Breast epithelium (tissue), 4 donors: ENCODE measurements at places on chromosomes 5 and 9.
A peak's percentile ranks its signal among the peaks of the same experiment; 100 is the strongest.

- no peak overlapping the region for H3K27ac ChIP-seq
- H3K36me3 ChIP-seq = no peaks in the 10 kb centered on the region
- H3K4me1 ChIP-seq = no peaks in the 10 kb centered on the region
- no peak overlapping the region for H3K4me3 ChIP-seq
Measured at GRCh38 chr5:150321784-150322183, 19.1 kb upstream of the ARSI start.

DNA sequence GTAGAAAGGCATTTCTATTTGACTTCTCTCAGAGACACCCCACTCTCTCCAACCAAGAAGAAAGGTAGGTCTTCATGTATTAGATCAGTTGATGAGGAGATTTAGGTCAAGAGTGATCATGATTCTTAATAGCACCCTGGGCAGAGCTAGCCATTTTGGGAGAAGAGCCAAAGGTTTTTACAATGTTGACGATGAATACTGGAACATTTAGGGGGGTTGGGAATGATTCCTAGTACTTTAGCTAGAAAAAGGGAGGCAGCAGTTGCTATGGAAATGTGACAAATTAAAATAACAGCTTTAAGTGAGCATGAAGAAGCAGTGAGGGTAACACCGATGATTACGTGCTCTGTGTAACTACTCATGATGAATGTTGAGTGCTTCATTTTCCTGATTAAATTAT is 9.5 kb upstream of the RPS23 start:
- H3K4me1 ChIP-seq = no peaks in the 10 kb centered on the region
- no peak overlapping the region for H3K4me3 ChIP-seq
- H3K27me3 ChIP-seq = no peaks in the 10 kb centered on the region
- no peaks in the 10 kb centered on the region for H3K36me3 ChIP-seq
- DNase-seq = no peak
- H3K27ac ChIP-seq = no peak overlapping the region

DNA sequence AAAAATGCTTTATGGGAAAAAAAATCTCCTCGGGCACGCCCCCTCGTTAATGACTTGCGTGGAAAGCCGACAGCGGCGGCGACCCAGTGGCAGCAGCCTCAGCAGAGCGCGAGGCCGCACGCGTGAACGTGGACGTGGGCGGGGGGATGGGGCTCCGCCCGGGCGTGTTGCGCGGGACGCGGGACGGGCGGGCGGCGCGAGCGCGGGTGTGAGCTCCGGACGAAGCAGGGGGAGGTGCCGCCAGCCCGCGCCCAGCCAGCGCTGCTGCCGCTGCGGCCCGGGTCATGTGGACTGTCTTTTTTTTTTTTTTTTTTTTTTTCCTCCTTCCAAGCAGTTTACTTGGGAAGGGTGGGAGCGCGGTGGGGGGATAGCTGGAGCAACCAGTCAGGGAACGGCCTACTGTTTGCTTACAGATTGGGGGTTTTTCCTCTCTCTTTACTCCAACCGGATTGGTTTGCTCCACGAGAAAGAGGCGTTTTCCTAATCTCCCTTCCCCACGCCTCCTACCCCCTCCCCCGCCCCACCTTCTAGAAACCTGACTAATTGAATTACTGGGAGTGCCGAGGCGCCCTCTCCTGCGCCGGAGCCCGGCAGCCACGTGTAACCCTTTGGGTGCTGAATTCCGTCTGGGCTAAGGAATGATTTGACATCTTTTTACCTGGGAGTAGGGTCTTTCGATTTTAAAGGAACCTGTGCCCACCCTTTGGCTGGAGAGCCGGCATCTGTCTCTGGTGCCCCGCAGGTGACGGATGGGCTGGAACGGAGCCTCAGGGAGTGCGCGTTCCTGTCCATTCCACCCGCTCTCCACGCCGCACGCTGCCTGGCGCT is 1.7 kb upstream of the EFNA5 start:
- H3K4me1 ChIP-seq = no peaks in the 10 kb centered on the region
- H3K4me3 ChIP-seq = peak overlapping the region; percentile 67
- H3K27me3 ChIP-seq = peaks cover 3% of the 10 kb centered on the region
- H3K27ac ChIP-seq = peak overlapping the region; percentile 78

GRCh38 chr9:18319918-18320445 is 154.0 kb upstream of the ADAMTSL1 start:
- H3K4me1 ChIP-seq = no peaks in the 10 kb centered on the region
- no peak overlapping the region for H3K27ac ChIP-seq
- no peak for DNase-seq
- H3K36me3 ChIP-seq = no peaks in the 10 kb centered on the region
- no peaks in the 10 kb centered on the region for H3K27me3 ChIP-seq

DNA sequence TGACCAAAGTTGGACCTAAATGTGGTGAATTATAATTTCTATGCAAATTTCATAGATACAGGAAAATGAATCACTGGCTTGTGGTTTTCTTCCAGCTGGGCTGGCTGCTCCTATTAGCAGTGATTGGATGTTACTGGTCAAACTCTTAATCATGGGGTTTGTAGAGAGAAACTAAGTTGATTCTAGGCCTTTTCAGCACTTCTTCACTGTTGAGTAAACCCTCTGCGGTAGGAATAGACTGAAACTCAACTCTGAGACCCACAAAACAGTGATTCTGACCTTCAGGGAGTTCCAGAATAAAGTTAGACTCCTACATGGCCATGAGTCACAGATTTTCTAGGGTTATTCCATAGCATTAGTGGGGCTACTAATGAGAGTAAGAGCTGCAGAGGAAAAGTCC is 47.9 kb upstream of the FKTN start:
- no peaks in the 10 kb centered on the region for H3K36me3 ChIP-seq
- H3K27me3 ChIP-seq = no peaks in the 10 kb centered on the region
- H3K27ac ChIP-seq = no peak overlapping the region
- H3K4me3 ChIP-seq = no peak overlapping the region
- H3K4me1 ChIP-seq = no peaks in the 10 kb centered on the region

DNA sequence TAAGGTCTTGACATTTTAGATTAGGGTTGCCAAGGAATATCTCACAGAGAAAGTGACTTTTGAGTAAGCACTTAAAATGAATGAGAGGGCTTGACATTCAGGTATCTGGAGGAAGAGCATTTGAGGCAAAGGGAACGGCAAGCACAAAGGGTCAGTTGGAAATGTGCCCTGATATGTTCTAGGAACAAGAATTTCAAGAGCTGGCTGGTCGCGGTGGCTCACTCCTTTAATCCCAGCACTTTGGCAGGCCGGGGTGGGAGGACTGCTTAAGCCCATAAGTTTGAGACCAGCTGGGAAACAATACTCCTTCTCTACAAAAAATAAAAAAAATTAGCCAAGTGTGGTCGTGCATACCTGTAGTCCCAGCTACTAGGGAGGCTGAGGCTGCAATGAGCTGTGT is 16.5 kb downstream of the KIAA1958 start:
- H3K4me1 ChIP-seq = no peaks in the 10 kb centered on the region
- no peak overlapping the region for H3K4me3 ChIP-seq
- no peak for DNase-seq
- no peaks in the 10 kb centered on the region for H3K27me3 ChIP-seq
- no peak overlapping the region for H3K27ac ChIP-seq

- H3K4me3 ChIP-seq = no peak overlapping the region
- no peaks in the 10 kb centered on the region for H3K27me3 ChIP-seq
- H3K36me3 ChIP-seq = no peaks in the 10 kb centered on the region
- no peak overlapping the region for H3K27ac ChIP-seq
- H3K4me1 ChIP-seq = no peaks in the 10 kb centered on the region
Measured at GRCh38 chr9:110820381-110820780, 151.8 kb downstream of the MUSK start.

DNA sequence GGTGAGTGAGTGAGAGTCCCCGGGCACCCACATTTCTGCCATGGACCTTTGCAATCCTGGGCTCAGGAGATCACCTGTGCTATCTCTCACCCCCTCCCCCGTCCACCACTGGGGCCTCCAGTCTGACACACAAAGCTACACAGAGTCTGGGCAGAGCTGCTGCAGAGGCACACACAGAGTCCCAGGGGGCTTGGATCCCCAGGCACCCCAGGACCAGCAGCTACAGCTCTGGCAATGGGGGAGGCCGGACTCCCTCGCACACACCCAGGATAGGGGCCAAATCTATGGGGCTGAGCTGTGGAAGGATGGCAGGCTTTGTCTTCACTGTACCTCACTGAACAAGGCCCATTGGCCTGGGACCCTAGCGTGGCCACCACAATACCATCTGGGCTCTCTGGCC is 328.8 kb downstream of the MAN2A1 start:
- no peaks in the 10 kb centered on the region for H3K27me3 ChIP-seq
- no peak for DNase-seq
- no peaks in the 10 kb centered on the region for H3K36me3 ChIP-seq
- no peak overlapping the region for H3K27ac ChIP-seq
- H3K4me1 ChIP-seq = no peaks in the 10 kb centered on the region
- H3K4me3 ChIP-seq = no peak overlapping the region

GRCh38 chr5:140189977-140190871 is 15.2 kb downstream of the CYSTM1 start:
- H3K4me1 ChIP-seq = no peaks in the 10 kb centered on the region
- DNase-seq = no peak
- no peaks in the 10 kb centered on the region for H3K27me3 ChIP-seq
- H3K36me3 ChIP-seq = no peaks in the 10 kb centered on the region

DNA sequence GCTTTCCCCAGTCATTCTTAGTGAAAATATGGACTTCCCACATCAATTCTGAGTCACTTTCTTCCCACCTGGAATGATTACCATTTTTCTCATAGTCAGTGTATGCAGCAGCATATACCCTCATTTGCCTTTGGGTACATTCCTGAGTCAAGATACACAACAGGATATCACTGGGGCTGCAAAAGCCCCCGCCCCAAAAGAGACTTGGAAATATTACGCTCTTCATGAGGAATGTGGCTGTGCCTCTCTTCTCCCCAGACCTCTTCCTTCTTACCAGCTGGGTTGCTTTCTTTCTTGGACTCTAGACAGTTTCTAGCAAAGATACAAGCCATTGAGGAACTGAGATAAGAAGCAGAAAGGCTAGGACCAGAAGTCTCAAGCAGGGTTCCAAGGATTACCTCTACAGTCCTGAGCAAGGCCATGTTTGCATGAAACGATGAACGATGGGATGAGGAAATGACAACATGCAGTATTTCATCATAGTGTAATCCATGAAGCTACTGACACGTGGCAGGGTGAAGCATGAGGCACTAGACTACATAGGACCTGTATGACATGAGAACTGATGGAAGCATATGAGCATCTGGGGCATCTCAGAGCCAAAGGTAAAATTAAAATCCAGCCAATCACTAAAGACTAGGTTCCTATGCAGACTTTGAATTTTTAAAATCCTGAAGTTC is 218.1 kb downstream of the RAB3C start:
- no peaks in the 10 kb centered on the region for H3K4me1 ChIP-seq
- H3K36me3 ChIP-seq = no peaks in the 10 kb centered on the region
- DNase-seq = no peak
- no peak overlapping the region for H3K4me3 ChIP-seq
- no peaks in the 10 kb centered on the region for H3K27me3 ChIP-seq

DNA sequence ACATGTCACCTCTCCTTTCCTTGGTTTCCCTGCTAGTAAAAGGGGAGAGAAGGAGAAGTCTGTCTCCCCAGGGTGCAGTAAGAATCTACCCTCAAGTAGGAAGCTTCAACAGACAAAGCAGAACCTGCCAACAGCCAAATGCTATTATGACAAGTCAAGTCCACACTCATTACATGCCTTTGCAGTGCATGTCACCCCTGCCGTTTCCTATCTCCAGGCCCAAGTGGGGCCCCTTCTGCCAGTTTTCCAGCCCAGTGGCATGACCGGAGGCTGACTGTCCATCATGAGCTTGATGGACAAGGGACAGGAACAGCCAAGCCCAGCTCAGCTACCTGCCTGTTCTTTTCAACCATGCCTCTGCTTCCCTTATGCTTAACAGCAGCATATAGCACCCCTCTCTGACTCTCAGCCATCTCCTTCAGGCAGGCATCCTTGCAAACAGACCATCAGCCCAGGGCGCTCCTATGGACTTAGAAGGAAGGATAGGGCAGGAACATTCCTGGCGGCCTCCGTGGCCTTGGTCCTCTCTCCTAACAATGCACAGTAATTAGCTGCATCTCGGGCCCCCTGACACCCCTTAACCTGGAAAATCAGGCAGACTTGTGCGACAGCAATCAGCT is 107.2 kb upstream of the RAD23B start:
- H3K4me1 ChIP-seq = no peaks in the 10 kb centered on the region
- H3K4me3 ChIP-seq = no peak overlapping the region

GRCh38 chr9:136567651-136568287 is 21.9 kb upstream of the NOTCH1 start:
- peak overlapping the region; percentile 32 for H3K27ac ChIP-seq
- H3K4me1 ChIP-seq = peaks cover 22% of the 10 kb centered on the region
- DNase-seq = peak; percentile 74
- no peak overlapping the region for H3K4me3 ChIP-seq
- H3K36me3 ChIP-seq = no peaks in the 10 kb centered on the region

- H3K4me1 ChIP-seq = no peaks in the 10 kb centered on the region
- no peaks in the 10 kb centered on the region for H3K27me3 ChIP-seq
- no peaks in the 10 kb centered on the region for H3K36me3 ChIP-seq
- DNase-seq = no peak
Measured at GRCh38 chr9:85443190-85443598, 298.6 kb downstream of the AGTPBP1 start.

DNA sequence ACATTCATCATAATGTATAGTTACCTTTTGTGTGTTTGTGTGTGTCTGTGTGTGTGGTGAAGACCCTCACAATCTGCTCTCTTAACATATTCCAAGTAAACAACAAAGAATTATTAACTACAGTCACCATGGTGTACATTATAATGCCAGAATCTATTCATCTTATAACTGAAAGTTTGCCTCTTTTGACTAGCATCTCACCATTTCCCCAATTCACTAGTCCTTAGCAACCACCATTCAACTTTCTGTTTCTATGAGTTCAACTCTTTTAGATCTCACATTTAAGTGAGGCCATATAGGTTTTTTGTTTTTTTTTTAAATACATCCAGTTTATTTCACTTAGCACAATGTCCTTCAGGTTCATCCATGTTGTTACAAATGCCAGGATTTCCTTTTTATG is 83.6 kb downstream of the SMC2 start:
- no peaks in the 10 kb centered on the region for H3K36me3 ChIP-seq
- DNase-seq = no peak
- no peaks in the 10 kb centered on the region for H3K27me3 ChIP-seq
- no peaks in the 10 kb centered on the region for H3K4me1 ChIP-seq
- no peak overlapping the region for H3K27ac ChIP-seq

GRCh38 chr5:165574100-165574499 is 2068.7 kb downstream of the MAT2B start:
- H3K27me3 ChIP-seq = no peaks in the 10 kb centered on the region
- no peaks in the 10 kb centered on the region for H3K4me1 ChIP-seq

DNA sequence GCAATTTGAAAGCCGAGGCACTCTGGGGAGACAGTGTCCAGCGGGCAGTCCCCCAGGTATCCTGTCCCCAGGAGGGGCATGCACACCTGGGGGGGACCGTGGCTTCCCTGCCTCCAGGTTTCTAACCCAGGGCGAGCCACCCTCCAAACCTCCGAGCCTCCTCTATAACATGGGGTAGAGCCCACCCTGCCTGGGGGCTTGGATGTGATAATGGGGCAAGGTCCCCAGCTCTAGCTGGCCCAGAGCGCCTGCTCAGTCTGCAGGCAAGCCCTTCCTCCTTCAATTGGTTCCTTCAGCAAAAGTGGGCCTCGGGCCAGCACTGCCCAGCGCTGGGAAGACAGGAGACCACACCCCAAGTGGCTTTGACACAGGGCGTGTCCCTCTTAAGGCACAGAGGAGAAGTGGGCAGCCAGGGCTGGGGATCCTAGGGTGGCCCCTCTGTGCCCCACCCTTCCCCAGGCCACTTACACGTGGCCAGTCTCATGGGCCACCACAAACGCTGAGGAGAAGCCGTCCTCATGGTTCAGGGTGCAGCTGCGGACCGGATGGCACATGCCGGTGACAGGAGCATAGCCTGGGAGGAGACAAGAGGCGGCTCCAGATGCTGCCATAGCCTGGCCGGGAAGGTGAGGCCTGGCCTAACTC is 94.3 kb downstream of the ZNF354C start:
- no peaks in the 10 kb centered on the region for H3K4me1 ChIP-seq
- H3K36me3 ChIP-seq = no peaks in the 10 kb centered on the region
- H3K27ac ChIP-seq = no peak overlapping the region
- H3K27me3 ChIP-seq = no peaks in the 10 kb centered on the region
- DNase-seq = peak; percentile 43
